ENCODE measurements at places on chromosomes 4 and X.

GRCh38 chrX:18003876-18004275 is 142.8 kb upstream of the RAI2 start:
- DNase-seq, result no peak

DNA sequence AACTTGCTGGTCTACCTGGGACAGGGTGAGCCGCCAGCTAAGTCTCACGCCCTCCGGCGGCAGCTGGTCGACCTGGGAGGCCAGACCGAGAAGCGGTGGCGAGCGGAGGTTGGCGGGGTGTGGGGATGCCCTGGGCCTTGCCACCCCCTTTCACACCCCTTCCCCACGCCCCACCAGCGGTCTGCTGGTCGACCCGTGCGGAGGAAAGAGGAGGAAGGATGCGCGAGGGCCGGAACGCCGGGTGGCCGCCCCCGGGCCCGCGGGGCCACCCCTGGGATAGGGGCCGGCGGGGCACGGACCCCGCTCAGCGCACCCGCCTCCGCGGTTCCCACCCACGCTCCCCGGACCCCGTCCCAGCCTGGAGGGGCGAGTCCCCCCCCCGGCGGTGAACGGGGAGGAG is 28.3 kb upstream of the DCAF12L1 start:
- DNase-seq, result no peak

DNA sequence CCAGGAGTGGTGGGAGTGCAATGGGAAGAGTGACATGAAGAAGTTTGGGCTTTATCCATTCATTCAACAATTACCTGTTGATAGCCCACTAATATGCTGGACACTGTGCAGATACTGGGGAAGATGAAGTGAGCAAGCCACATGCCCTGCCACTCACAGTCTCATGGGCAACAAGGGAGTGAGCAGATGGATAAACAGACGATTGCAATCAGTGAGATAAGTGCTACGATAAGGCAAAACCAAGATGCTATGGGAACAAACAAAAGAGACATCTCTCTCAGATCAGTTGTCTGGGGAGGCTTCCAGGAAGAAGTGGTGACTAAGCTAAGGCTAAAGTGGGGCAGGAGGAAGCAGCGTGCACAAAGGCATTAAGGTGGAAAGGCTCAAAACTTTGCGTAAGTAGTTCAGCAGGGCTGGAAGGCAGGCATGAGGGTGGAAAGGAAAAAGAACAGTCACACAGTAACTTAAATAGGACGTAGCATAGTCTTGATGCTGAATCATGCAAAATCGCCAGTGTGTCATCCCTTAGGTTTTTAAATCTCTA is 31.7 kb downstream of the GAB3 start:
- DNase-seq, result peak; percentile 91

DNA sequence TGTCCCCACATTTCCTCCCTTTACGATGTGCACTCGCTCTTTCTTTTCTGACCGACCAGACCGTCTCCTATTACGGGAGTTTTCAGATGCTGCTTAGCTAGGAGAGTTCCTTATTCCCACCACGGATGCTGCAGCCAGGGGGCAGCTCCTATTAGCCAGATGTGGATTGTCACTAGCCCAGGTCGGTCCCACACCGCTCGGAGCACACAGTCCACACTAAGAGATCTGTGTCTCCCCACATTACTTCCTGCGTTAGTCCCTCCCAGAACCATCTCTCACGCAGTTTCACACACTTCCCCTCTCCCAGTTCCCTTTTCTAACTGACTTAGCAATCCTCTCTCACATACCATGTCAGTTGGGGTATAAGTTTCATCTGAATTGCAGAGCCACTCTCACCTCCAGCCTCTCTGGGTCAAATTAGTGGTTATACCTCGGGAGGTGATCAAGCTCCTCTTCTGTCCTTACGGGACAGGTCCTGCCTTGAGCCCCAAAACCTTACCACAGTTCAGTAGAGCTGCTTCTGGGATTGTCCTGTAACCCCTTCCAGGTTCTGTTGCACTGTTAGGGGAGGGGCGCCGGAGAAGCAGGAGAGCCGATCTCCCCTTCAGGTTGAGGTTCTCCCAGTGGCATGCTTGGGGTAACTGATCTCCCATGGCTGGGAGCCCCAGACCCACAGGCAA is 28.2 kb downstream of the SULT1E1 start:
- no peak for DNase-seq

GRCh38 chrX:72030431-72030830 is 101.3 kb downstream of the RTL5 start:
- no peak for DNase-seq

- no peak for DNase-seq
These were observed 13.0 kb downstream of the TRAPPC2 start for GRCh38 chrX:13721371-13721770.

Measured in M059J (cell line).